ENCODE measurements at places on chromosomes 7 and 10.

DNA sequence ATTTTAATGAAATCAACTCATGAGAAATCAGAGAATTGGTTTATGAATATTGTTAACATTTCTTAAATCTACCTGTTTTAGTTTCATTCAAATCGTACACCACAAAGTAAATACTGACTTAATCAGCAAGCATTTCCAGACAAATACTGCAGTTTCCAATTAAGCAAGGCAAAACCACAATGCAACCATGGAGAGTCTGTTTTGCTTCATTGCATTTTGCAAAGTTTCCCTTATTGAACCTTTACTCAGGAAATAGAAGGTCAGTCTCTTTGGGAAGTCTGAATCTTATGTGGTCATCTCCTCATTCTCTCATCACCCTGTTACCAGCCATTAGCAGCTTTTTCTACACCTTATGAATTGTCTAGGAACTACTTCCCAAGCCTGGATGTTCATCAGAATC lies 400.5 kb downstream of the IPMK start:
- DNase-seq, result no peak

- no peak for DNase-seq
Observed at GRCh38 chr7:41661596-41661995, 41.3 kb downstream of the INHBA start.

- no peak for DNase-seq
Observed at GRCh38 chr10:839550-840205, 91.8 kb downstream of the LARP4B start.

- no peak for DNase-seq
Observed at GRCh38 chr10:67471022-67471421, 225.0 kb downstream of the CTNNA3 start.

DNA sequence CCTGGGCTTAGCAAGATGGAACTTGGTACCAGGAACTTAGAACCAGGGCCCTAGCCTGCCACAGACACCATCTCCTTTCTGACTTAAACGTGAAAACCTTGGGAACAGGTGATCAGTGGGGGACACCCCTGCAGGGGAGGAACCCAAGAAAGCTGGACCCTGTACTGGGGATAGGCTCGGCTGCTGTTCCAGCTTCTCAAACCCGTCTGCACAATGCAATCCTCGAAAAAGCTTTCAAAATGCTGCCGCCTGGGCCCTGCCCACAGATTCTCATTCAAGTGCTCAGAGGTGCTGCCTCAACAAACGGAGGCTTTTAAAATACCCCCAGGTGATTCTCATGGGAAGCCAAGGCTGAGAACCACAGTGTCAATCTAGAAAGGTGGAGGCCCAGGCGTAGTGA lies 169.7 kb downstream of the ARHGAP21 start:
- DNase-seq, result no peak
